ENCODE measurements at places on chromosomes 3 and 15.
A peak's percentile ranks its signal among the peaks of the same experiment; 100 is the strongest.

DNA sequence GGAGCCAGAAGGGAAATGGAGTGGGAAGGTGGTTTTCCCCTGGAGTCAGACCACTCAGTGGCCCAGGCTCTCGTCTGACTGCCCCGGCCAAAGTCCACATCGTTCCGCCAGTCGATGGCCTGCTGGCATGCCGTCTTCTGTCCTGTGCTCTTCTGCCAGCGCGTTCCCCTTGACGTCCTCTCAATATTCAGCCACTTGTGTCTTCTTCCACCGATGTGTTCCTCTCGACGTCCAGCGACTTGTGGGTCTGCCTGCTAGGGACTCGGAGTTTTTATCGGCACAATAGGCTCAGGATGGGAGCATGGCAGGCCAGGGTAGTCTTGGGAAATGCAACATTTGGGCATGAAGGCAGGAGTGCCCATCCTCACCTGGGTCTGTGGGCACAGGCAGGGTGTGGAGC is 542.5 kb upstream of the LMCD1 start:
- DNase-seq: no peak

DNA sequence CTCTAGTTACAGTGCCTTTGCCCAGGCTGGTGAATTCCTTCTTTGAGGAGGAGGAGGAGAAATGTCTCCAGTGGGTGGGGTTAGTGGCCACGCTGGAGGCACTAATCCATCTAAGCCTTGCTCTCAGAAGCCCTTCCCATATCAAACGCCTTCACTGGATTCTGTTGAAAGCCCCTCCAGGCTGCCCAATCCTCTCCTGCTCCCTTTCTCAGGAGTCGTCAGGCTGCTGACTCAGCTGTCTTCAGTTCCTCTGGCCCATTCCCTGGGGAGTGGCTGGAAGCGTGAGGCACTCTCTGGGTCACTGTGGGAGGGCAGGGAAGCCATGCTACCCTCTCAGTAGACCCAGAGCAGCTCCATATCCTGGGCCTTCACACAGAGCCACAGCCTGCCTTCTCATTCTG is 2.7 kb downstream of the AP2M1 start:
- no peak for DNase-seq

DNA sequence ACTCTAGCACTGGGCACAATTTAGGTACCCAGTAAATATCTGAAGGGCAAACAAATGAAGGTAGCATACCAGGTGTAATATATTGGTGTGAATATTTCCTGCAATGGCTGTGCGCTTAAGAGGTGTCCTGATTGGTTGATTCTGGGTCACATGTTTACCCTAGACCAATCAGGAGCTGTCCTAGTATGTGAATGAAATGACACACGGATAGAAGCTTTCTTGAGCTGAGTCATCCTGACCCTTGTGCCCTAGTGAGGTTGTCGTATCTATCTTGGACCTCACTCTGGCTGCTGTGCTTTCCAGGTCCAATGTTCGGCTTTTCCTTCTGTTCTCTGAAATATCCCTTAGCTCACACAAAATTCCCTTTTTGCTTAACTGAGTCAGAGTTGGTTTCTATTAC is 58.1 kb upstream of the FOXP1 start:
- no peak for DNase-seq

GRCh38 chr3:134903837-134904236 is 108.8 kb downstream of the EPHB1 start:
- no peak for DNase-seq

DNA sequence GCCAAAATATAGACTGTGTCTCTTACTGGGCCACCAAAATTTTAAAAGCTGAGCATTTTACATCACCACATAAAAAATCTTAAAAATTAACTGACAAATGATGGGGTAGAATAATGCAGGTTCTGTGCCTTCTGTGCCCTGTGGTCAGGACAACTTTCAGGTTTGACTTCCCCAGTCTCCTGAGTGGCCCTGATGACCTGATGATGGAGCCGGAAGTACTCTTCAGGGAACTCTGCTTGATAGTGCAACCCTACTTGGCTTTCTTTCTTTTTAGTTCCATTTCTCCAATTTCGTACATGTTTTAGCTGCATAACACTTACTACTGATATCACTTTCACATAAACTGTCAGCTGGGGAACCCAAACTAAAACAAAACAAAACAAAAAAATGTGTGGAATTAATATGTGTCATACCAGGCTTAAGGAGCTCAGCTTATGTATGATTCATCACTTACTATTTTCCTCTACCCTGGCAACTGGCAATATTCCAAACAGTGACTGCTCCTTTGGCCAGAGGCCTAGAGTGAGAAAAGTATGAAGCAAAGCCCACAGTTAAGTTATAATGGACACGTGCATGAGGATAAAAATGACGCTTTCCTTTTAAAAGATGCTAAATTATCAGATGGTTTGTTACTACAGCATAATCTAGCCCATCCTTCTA is 194.3 kb downstream of the BCHE start:
- no peak for DNase-seq

DNA sequence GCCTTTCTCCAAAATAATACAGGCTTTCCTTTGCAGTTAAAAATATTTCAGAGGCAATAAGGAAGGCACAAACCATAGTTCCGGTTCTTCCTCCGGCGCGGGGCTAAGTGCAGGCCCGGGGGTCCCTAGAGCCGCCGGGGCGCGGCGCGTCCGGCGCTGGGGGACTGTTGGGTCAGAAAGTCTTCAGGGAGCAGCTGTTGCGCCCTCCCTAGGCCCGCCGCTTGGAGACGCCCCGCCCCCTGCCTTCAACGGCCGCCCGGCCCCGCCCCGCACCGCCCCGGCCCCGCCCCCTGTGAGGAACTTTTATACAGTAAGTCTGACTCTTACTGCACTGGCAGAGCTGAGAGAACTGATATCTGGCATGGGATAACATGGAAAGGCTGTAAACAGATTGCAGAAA is 283.1 kb upstream of the ARL6 start:
- no peak for DNase-seq

GRCh38 chr15:44711743-44712345 is 527 bp downstream of the B2M start:
- DNase-seq: peak; percentile 64

GRCh38 chr3:58102976-58103451 is 94.8 kb downstream of the FLNB start:
- no peak for DNase-seq

DNA sequence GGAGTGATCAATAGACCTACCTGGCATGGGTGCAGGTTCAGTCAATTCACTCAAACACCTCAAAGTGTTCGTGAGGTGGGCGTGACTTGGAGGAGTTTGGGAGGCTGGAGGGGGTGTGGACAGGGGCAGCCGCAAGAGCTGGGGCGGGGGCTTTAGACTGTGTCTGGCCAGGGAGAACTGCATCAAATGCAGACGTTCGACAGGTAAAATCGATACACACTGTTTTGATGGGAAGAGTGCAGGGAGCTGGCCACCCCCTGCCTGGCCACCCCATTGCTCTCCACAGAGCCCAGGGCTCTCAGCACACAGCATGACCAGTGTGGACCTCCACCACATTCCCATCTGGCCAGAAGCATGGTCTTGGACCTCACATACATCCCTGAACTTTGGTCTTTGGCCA is 412.1 kb downstream of the OCA2 start:
- DNase-seq: no peak

DNA sequence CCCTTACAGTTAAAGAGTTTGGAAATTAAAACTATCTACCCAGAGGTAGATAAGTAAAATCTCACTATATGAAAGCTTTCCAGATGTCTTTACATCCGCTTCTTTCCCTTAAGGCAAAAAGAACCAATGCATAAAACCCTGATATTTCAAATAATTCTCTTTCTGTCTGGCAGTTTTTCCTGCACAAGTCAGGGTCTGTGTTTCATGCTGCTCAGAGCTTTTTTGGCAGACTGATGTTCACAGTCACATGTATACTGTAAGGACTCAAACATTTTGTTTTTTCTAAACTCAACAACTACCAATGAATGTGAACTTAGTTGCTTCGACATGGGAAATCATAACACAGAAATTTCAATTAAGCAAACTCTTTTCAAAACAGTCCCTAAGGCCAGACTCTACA is 988.4 kb downstream of the EPHA3 start:
- DNase-seq: no peak

DNA sequence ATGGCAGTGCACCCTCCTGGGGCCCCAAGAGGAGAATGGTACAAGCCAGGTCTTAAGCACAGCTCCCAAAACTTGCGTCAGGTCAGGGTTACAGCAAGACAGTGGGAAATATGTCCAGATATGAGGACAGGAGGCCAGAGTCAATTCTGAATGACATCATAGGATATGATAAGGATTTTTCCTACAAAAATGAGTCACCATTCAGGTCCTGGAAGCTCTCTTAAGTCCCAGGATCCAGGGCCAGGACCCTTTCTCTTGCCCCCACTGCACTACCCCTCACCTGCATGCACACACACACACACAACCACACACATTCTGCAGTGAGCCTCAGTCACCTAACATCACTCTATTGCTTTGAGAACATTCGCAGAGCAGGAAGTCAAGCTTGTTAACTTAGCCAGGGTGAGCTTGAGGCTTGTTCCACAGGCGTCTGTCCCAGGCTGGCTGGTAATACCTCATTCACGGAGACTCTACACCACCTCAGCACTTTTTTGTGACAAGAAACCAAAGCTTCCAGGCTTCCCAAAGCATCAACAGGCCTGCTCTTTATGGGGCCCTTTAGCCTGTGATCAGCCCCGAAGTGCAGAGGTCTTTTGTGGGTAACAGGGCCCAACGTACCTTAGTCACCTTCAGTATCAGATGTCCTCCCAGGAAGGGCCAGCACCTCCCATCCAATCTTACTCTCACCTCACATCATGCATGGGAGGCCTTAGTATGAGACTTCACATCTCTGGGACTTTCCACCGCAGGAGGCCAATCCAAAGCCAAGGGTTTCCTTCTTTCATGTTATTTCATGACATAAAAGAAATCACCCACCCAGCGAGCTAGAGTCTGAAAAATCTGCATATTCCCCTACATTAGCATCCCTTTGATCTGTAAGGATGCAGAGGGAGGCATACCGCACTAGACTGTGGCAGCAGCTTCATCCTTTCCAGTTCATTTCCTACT is 74.0 kb upstream of the LIPC start:
- no peak for DNase-seq

- DNase-seq: no peak
Measured at GRCh38 chr15:37289109-37289765, 188.9 kb upstream of the MEIS2 start.

- no peak for DNase-seq
Measured at GRCh38 chr15:92576597-92577200, 78.9 kb downstream of the FAM174B start.

DNA sequence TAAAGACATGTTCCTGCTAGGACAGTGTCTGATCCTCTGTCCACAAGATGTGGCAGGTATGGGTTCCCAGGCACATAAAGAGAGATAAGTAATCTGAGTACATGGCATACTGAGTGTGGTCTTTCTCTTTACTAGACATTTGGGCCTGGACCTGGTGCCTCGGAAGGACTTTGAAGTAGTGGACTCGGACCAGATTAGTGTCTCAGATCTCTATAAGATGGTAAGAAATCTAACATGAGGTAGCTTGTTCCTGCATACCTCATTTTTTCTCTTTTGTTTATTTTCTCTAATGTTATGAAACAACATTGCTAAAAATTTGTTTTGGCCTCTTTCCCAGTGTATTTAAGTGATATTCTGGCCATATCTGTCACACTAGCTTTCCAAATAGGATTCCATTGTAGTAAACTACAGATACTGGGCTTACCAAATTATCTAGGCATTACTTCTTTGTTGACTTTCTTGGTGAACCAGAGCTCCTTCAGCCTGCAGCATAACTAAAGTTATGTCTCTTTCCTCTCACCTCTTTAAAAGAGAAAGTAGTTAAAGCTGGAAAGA is 309.8 kb upstream of the MANF start:
- no peak for DNase-seq

DNA sequence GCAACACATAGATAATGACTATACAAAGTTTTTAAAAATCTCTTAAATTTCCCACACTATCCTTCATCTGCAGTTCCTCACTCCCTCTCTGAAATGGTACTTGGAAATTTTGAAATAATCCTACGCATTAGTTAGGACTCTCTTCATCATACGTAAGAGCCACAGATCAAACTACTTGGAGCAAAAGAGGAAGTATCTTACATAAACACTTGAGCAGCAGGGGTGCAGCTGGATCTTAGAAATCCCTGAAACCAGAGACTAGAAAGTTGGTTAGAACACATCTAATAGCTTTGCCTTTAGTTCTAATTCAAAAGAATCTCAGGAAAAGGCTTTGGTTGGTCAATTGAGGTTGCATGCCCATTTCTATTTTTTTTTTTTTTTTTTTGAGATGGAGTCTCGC is 38.8 kb upstream of the ZNF445 start:
- no peak for DNase-seq

DNA sequence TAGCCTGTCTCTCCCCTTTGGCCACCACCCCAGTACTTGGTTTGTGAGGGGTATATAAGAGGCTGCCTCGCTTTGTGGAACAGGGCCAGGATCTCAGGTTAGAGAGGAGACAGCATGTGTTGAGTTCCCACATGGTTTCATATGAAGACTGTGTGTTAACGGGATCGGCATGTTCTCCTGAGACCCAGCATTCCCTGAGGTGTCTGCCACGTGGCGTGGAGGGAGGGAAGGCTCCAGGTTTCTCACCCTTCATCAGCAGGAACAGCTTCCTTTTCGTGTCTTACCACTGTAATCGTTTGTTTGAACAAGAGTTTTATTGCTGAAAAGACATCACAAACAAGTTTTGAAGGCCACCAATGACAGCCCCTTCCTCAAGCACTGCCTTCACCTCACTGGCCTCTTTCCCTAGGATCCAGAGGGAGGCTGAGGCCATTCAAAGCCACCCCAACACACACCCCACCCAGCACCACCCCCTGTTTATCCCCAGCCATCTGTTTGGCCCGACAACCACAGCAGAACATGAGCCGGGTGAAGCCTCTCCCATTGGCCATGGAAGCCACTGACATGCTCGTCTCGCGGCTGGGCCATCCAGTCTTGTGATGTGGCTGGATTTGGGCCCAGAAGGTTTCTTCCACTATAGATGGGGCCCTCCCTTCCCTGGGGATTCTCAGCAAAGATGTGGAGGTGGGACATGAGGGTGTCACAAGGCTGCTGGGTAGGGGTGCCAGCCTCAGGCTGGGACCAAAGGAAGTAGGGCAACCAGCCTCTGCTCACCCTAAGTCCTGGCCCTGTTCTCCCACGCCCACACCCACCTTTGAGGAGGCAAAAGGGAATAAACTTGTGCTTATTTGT is 10.0 kb downstream of the BHLHE40 start:
- no peak for DNase-seq

DNA sequence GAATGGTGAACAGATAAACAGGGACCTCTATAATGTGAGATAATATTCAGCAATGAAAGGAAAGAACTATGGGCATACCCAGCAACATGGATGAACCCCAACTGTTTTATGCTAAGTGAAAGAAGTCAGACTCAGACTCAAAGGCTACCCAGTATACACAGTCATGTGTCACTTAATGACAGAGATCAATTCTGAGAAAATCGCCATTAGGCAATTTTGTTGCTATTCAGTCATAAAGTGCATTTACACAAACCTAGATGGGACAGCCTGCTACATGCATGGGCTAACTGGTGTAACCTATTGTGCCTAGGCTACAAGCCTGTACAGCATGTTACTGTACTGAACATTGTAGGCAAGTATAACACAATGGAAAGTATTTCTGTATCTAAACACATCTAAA is 76.5 kb downstream of the B3GNT5 start:
- DNase-seq: no peak

GRCh38 chr15:79678032-79678701 is 218.6 kb downstream of the MTHFS start:
- no peak for DNase-seq

- no peak for DNase-seq
Measured at GRCh38 chr15:46618984-46619383, 984.2 kb downstream of the SQOR start.

Data from activated CD4-positive, CD25-positive, alpha-beta regulatory T cell (primary cell).